ENCODE measurements at places on chromosomes 6 and 20.

- DNase-seq = no peak
These were observed 206.3 kb downstream of the THBS2 start for GRCh38 chr6:169047345-169047744.

DNA sequence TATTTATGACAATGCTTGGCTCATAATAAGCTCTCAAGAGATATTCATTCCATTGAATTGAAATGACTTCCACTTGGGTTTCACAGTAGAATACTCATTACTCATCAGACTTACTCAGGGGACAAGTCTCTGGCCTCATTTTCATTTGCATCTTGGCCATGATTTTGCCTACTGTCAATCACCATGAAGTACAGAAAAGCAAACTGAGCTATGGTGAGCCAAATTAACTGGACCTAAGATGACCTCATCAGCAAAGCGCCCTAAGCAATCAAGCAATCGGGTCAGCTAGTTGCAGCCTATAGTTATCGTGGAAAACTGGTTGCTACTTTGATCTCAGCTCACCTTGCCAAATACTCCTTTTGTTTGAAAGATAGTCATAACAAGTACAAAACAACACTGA, 494.7 kb upstream of the SLC35B3 start:
- DNase-seq = no peak

DNA sequence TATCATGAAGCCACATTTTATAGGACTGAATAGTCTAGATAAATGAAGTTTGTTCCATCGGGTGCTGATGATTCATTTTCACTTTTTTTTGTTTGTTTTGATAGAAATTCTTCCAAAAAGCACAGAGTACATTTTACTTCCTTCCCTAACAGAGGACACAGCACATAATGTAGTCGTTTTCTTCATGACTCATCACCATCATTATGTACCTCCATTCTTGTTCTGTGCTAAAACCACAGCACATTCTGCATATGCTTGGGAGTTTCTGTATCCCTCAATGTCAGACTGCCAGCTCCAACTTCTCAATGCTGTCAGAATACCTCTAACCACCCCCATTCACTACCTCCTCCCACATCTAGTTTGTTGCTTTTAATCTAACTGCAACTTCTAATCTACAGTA, 1004.9 kb upstream of the ADGRB3 start:
- DNase-seq = no peak

DNA sequence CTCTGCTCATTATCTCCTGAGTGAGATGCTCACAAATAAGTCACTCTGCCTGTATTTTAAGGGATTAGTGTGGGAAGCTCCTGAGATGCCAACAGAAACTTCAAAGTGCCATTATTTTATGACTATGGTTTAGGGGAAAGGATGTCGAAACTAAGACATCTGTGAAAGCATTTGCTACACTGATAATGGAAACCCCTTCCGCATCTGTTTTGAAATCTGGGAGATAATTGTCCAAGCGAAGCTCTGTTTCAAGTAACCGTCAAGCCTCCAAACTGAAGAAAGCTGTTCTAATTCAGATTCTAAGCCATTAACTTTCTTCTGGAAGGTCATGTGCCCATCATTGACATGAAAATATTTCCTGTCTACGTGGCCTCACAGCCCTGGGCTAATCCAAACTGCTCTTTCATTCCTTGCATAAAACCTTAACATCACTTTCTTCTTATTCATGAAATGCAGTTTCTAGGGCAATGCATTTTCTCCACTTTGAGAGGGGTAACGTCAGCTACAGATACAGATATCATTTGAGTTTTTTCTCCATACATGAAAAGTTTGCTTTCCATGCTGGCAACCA, 932.0 kb downstream of the C6orf118 start:
- DNase-seq = no peak

GRCh38 chr6:52474173-52474572, 54.0 kb downstream of the EFHC1 start:
- no peak for DNase-seq

DNA sequence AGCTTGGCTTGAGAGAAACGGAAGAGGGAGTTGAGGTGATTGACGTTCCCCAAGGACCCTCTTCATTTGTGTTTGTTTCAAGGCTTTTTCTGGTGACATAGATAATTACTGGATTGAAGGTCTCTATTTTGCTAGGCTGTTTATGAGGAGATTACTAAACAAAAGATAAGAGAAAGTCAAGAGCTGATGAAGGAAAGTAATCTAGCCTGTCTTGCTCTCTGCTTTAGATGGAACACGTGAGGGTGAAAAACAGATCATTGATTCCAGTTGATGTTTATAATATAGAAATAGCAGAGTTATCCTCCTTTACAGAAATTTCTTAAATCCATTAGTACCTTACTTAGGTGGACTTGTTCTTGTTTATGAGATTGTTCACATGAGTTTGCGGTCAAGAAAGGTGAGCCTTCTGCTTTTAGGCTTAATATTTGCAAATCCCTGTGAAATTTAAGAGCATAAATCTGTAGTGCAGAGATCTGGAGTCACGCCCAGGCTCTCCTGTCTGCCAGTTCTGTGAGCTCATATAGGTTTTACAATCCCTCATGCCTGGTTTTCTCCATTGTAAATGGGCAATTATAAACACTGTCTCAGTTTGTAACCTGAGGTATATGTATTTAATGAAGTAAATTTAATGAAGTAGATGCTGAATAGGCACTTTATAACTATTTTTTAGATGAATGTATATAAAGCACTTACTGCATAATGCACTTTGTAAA, 272.8 kb downstream of the NKAIN2 start:
- DNase-seq = peak; percentile 71

DNA sequence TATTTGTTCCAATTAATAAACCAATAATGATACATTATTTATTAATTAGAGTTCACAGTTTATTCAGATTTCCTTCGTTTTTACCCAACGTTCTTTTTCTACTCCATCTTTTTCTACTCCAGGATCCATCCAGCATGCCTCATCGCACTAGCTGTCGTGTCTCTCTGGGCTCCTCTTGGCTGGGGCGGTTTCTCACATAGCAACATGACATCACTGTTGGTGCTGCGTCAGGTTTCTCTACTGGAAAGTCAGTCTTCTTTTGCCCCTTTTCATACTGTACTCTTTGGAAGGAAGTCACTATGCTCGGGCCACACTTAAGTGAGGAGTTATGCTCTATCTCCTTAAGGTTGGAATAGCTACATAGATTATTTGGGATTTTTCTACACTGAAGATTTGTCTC, 13.7 kb upstream of the SOX12 start:
- no peak for DNase-seq

- DNase-seq = no peak
These were observed 5.9 kb upstream of the CD109 start for GRCh38 chr6:73690056-73690455.

- DNase-seq = no peak
These were observed 893.4 kb downstream of the C6orf118 start for GRCh38 chr6:164415832-164416563.

DNA sequence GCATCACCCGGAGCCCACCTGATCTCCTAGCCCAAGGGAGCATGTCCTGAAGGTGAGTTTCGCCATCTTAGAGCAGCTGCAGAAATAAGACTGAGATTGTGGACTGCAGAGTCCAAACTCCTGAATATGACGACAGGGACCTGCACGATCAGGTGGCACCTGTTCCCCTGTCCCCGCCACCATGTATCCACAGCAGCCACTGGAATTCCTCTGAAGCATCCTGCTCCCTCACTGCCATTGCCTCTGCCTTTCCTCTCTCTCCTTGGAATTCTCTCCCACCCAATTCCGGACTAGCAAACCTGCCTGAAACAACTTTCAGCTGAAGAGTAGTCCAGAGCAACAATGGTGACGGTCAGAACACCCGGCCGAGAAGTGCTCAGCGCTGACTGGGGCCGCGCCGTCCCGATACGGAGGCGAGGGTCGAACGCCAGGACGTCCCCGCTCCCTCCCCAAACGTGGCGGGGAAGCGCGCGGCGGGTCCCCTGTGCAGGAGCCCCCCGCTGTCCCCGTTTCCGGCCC, 694 bp upstream of the FAM120B start:
- no peak for DNase-seq

- no peak for DNase-seq
These were observed 209.0 kb upstream of the NT5E start for GRCh38 chr6:85240787-85241385.
